Esophagus squamous epithelium (tissue), 5 donors: ENCODE measurements at places on chromosomes 4 and X.

DNA sequence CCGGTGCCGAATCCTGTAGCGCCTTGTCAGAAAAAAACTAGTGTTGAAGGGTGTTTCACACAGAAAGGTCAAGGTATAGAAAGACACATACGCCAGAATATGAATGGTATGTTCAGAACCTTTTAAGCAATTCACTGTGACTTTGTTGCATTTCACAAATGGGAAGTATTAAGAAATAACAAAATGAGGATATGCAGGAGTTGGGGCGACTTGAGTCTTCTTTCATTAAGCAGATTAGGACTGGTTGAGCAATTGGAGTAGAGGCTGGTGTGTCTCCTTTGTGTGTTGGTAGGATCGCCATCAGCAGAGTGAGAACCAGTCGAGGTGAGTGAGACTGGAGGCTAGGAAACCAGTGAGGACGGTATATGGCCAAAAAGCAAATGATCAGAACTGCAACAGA, 1454.5 kb upstream of the TENM3 start:
- no peak for DNase-seq

DNA sequence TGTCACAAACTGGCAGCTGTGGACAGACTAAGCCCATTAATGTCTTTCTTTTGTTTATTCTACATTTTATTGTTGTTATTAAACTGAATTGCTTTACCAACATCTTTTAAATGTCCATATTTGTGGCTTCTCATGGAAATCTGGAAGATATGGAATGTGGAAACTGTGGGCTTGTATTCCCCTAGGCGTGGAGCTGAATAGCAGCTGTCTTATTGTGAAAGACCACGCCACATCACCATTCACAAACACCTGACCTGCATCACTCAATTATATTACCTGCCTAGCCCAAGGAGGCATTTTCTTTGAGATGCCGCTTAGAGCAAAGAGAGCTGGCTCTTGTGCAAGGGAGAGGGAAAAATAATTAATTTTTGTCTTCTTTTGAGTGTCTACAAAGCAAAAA, 96.9 kb upstream of the GPRIN3 start:
- DNase-seq, result no peak

- no peak for DNase-seq
Observed at GRCh38 chrX:153626863-153627674, 19.9 kb upstream of the DUSP9 start.

DNA sequence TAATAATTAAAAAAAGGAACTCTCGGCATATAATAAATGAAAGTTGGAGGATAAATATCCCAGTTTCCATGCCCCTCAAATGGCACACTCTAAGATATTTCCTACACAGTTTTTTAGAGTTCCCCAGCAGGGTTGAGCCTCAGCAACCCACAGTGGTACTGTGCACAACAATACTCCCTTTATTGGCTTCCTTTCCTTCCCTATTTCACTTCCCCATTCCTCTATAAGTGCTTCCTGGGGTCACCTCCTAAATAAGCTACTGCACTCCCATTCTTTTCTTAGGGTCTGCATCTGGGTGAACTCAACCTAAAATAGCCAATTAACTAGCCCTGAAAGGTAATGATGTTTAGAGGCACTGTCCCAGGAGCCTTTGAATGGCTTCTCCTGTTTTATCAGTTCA, 76.4 kb upstream of the NHS start:
- no peak for DNase-seq

DNA sequence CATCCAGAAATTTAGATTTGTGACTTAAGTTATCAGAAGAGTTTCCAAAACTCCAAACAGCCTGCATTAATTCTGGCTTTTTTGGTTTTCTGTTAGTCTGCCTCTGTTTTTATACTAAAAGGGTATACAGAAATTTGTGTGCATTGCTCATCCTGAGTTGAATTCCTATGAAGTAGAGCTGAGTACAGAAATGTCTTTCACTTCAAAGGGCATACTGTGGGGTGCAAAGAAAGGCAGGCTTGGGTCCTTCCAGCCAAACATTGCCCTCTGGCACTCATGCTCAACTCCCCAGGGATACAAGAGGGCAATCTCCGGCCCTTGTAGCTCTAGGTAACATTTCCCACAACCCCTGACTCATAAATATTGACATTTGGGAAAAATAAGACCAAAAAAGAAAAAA, 27.6 kb upstream of the TMEM184C start:
- DNase-seq, result no peak

- no peak for DNase-seq
Observed at GRCh38 chr4:24973747-24974601, 56.8 kb downstream of the LGI2 start.
